ENCODE measurements at places on chromosomes 7 and 10. TPM values are rescaled to one million over a fixed set of nuclear protein-coding genes. Genes with fewer than 3 reads are reported as not detected.

- no peak for DNase-seq
Observed at GRCh38 chr7:18566829-18567228, 71.3 kb downstream of the HDAC9 start.

DNA sequence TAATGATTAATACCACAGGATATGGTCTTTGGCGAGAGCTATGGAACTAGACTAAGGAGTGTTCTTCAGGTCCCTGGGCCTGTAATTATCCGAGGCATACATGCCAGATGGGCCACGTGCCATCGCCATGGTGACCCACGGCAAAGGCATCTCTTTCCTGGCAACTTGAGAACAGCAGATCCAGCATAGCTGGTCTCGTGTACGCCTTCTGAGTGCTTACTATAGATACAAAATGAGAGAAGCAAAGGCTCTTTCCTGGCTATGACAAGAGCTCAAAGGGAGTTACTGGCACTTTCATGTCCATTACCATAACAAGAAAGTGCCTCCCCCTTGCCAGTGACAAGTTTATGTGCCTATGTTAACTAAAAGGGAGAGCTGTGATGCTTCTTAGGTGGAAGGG lies 26.0 kb upstream of the GLI3 start:
- no peak for DNase-seq

- no peak for DNase-seq
Observed at GRCh38 chr7:88204525-88205110, 15.2 kb downstream of the SRI start.

HTR5A gene
- polyA plus RNA-seq: not detected

DNA sequence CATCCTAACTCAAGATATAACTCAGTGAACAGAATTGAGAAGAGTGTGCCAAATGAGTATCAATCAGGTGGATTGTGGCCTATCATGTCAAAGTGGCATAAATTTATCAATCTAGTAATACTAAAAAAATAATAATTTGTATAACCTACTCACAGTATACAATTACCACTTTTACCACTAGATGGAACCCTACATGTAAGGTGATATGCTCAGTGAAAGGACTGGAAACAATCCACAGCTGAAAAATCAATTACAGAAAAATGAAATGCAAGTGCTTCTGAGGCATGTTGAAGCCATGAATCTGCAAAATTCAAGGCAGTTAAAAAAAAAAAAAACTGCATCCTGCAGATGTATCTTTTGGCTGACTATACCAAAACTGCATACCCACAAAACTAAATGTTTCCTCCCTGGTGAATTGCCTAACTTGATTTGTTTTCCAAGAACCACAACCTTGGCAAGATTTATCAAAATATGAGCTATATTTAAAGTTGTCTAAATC lies 13.9 kb downstream of the ARHGAP19 start:
- DNase-seq: peak; percentile 60

SPAG6 gene
- polyA plus RNA-seq: 1.1 TPM

GRCh38 chr7:27364344-27364758 lies 121.7 kb downstream of the EVX1 start:
- no peak for DNase-seq

GRCh38 chr7:54109501-54109900 lies 432.7 kb upstream of the VSTM2A start:
- no peak for DNase-seq

GRCh38 chr10:113557903-113558321 lies 5.1 kb downstream of the HABP2 start:
- no peak for DNase-seq

DNA sequence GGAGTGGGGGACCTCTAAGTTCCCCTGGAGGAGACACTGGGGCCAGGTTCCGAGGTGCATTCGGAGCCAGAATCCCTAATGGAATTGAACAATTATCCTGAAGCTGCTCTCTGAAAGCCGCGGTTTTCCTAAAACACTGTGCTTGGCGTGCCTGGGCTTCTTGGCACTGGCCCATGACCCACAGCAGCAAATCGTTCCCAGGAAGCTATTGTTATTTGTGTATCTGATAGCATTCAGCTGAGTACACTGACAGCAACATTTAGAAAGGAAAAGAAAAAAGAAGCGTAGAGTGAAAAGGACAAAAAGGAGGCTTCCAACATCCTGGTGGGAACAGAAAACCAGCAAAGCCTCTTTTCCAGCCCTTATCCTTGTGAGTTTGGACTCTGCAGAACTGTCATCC lies 339.8 kb downstream of the FRMD4A start:
- no peak for DNase-seq

Data from right renal cortex interstitium (tissue), 3 donors.